ENCODE measurements at places on chromosomes 4 and X.

DNA sequence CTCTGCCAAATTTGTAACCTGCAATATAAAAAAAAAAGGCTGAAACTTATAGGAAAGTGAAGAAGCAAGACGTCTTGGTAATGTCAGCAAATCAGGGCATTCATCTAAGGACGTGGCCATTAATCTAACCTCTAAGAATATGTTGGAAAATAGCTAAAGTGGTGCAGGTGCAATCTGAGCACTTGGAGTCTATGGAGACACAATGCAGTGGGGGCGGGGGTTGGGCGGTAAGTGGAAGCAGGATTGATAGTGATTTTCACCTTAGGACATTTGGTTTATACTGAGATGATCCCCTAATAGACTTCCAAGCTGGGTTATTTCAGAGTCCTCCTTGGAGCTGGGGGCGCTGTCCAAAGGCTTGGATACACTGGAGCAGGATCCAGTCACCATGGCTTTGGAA lies 283.4 kb downstream of the EPHA5 start:
- DNase-seq, result no peak

GRCh38 chr4:74205046-74205445 lies 47.1 kb downstream of the MTHFD2L start:
- DNase-seq, result no peak

DNA sequence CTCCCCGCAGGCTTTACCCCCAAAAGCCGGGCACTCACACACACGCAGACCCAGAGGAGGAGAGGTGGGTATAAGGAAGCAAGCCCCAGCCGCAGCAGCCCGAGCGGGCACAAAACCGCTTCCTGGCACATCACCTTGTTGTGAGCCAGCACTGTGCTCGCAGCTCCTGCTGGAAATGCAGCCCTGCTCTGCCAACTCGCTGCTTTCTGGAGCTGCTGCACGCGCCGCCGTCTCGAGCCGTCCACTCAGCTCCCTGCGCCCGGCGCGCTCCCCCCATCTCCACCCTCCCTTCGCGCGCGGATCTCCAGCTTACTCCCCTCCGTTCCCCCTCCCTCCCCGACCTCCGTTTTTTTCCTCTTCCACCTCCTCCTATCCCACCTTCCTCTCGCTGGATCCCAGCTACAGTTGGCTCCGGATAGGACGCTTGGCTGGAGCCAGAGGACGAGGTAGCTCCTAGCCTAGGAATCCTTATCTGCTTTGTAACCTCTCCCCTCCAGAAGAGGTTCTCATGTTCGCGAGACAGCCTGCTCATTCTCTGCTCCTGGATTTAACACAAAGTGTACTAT lies at the start of gene SPOCK3:
Gene SPOCK3, minus strand, starts transcription at position 179 of the 566 bp plus-strand sequence.
- no peak for DNase-seq

DNA sequence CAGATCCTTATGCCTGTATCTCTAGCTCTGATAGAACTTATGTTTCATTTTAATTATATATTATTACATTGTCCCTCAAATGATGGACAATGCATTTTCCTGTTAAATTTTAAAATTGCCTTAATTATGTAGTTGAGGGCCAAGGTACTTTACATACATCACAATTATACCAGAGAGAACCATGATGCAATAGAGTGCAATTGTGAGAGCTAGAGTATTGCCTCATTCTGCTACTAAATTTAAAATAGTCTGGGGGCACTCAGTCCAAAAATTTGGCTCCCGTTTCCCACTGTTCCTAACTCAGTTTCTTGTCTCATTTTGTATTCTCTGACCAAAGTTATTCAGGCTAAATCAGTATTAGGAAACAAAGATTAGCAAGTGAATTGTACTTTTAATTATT lies 378.5 kb upstream of the ZFP42 start:
- DNase-seq, result no peak

DNA sequence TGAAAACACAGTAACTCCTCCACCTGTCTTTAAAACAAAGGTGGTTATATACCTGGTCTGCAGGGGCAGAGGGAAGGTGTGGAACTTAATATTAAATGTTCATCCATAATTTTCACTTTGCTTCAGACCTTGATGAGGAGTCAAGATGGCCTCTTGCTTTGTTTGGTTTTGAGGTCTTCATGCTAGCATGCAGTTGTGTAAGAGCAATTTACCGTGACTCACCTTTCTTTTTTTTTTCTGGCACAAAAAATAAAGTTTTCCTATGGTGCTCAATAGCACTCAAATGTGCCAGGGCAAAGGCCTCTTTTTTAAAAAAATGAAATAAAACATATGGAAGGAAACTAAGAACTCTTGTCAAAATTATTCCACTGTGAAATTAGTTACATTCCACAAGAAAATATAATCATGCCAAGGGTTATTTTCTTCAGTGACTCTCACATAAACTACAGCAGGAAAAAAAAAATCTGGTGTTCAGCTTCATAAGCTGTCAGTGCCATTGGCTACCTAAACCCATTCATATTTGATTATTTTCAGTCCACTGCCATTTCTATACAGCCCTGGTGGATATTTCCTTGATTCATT lies 128.2 kb downstream of the SLC7A11 start:
- no peak for DNase-seq

DNA sequence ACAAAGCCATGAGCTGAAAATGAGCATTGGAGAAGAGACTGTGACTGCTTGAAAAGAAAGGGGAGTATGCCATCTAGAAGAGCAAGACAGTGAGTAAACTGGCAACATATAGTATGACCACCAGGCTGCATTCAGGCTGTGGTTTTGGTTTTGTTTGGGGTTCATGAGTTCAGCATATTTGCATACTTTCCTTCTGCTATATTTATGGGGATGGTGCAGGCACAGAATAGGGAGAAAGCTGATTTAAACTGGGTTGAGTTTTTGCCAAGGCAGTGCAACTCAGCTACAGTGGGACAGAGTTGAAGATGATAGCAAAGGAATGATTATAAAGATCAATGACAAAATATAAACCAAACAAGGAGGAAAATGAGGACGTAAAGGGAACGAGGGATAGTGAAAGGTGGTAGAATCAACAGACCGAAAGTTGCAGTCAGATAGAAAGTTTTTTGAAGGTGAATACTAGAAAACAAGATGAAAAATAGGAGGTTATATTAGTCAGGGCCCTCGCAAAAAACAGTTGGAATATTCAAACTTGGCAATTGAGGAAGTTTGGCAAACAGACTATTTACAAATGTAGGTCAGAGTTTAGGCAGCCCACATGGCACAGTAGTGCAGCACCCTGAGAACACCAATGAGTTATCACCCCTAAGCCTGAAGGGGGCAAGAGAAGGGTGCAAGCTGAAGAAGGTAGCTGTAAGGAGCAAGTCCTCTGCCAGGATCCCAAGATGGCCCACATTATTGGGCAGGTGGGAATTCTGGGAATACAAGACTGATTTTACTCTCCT lies 114.8 kb upstream of the MAP9 start:
- no peak for DNase-seq

- DNase-seq, result no peak
Observed at GRCh38 chrX:100636321-100636991, at the start of gene TSPAN6. TSPAN6 (minus strand) TSS chrX:100636806; CDS start chrX:100636694, 112 bp downstream.

GRCh38 chr4:150782921-150783320 lies 201.0 kb downstream of the MAB21L2 start:
- DNase-seq, result no peak

- no peak for DNase-seq
Observed at GRCh38 chrX:72100824-72101351, 30.8 kb downstream of the RTL5 start.

DNA sequence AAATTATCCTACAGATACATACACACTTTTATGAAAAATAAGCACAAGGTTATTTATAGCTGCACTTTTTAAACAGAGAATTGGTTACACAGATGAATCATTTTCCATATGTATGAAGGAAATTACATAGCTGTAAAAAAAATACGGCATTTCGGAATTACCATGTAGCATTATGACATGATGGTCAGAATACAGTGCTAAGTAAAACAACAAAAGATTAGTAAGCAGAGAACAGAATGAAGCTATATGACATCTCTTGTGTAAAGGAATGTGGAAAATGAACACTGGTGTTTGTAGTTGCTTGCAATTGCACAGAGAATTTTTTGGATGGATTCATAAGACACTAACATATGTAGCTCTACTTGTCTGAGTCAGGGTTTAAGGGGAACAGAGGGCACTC lies 1222.0 kb upstream of the PRKX start:
- no peak for DNase-seq

DNA sequence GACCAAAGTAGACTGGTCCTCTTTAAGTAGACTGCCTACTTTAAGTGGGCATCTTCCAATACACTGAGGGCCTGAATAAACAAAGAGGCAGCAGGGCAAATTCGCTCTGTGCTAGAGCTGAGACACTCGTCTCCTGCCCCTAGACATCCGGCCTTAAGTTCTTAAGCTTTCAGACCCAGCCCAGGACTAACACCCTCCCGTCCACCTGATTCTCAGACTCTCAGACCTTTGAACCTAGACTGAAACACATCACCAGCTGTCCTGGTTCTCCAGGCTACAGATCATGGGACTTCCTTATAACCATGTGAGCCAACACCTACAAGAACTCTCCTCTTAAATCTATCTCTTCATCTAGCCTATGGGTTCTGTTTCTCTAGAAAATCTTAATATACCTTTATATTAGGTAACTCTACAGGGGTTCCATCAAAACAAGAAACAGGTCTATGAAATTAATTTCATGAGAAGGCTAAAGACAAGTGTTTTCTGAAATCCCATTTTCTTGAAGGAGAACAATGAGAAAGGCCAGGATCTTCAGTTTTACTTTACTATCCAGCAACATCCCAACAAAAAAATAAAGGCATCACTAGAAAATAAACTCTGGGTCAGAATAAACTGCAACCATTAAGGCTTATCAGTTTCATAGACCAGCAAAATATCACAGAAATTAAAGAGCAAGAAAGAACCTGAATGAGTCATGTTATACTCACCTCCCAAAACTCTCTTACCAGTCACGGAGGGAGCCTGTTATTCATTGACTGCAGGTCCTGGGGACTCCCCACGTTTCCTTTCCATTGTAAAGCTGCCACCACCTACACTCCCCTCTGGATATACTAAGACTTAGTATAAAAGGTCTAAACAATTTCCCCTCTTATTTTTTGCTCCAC lies 14.8 kb downstream of the ADGRA3 start:
- DNase-seq, result peak; percentile 79
